Activated CD4-positive, alpha-beta memory T cell treated with anti-CD3 and anti-CD28 coated beads, Interleukin-2, amount 10 ng/mL, durations not matched to agents 7 days and 5 days (primary cell): ENCODE measurements at places on chromosomes 7 and 10.
A peak's percentile ranks its signal among the peaks of the same experiment; 100 is the strongest.

- DNase-seq = peak; percentile 67
Observed at GRCh38 chr7:111752022-111752582, 189.8 kb upstream of the IMMP2L start.

DNA sequence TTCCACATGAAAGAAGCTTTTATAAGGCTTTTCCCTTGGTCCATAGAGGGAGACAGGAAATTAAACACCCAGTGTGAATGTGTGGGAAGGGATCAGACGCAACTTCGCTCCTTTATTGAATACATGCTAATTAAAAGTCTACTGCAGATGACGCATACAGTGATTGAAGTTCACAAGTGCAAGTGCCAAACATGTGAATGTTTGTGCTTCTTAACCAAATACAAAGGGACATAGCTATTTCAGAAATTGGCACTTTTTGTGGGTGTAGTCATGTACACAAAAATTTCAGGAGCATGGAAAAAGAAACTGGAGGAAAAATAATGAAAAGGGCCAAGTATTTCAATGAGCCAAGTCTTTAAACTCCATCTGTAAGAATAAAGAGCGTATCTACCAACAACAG is 283.7 kb downstream of the SKAP2 start:
- no peak for DNase-seq

DNA sequence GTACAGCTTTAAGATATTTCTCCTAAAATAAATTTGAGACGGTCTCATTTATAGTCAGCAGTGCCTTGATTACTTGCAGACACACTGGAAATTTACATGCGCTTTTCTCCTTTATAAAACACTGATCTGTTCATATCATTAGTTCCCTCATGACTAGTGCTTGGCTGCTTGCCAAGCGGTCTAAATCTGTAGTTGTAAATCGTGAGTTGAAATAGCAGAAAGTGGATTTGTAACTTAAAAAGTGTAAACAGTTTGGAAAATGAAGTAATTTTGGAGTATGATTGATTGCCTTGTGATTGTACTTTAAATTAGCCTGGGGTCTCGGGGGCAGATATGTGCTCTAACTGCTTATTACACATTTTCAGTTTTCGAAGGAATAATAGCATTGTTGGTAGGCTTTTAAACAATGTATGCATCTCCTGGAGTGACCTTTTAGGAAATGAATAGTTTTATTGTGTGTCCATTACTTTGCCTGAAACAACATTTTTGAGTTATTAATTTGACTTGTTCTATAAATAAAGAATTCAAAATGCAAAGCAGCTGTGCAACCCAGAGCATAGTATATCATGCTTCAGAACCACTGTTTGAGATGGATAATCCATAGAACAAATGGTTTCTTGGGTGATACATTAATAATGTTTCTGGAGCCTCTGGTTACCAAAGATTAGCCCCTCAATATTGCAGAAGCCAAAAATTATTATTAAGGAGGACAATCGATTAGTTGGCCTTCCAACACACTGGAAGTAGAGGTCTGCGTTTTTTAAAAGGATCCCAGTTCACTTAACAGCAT is 73.3 kb downstream of the ARID5B start:
- no peak for DNase-seq

GRCh38 chr7:89002981-89003956 is 207.7 kb upstream of the TEX47 start:
- DNase-seq = no peak

DNA sequence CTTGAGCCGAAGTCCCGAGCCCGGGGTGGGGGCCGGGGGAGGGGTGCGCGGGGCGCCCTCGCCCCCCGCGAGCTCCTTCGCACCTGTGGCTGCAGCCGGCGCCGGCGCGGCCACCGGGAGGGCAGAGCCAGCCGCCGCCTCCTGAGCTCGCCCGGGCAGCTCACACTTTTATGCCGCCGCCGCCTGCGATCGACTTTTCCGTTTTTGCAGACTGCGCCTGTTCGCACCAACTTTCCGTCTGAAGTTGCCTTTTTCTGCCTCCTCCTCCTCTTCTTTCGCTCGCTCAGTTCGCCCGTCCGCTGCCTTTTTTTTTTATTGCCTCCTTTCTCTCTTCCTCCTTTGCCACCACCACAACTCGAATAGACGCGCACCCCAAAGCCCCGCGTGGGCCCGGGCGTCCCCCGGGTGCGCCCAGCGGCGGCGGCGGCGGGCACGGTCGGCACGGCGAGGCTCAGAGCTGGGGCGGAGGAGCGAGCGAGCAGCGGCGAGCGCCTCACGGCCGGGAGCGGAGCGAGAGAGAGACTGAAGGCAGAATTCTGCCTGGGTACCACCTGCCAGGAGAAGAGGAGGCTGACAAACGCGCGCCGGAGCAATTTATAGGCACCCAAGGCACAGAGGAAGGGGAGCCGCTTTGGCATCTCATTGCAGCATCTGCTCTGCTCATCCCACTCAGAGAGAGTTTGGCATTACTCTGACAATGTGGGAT is at the start of gene C1QL3:
TSS of gene C1QL3 (minus strand) at position 569 of the 706 bp plus-strand sequence. CDS start 814 bp downstream, outside the sequence.
- DNase-seq = peak; percentile 52

GRCh38 chr10:69075431-69075830 is 12.5 kb upstream of the SRGN start:
- DNase-seq = no peak

DNA sequence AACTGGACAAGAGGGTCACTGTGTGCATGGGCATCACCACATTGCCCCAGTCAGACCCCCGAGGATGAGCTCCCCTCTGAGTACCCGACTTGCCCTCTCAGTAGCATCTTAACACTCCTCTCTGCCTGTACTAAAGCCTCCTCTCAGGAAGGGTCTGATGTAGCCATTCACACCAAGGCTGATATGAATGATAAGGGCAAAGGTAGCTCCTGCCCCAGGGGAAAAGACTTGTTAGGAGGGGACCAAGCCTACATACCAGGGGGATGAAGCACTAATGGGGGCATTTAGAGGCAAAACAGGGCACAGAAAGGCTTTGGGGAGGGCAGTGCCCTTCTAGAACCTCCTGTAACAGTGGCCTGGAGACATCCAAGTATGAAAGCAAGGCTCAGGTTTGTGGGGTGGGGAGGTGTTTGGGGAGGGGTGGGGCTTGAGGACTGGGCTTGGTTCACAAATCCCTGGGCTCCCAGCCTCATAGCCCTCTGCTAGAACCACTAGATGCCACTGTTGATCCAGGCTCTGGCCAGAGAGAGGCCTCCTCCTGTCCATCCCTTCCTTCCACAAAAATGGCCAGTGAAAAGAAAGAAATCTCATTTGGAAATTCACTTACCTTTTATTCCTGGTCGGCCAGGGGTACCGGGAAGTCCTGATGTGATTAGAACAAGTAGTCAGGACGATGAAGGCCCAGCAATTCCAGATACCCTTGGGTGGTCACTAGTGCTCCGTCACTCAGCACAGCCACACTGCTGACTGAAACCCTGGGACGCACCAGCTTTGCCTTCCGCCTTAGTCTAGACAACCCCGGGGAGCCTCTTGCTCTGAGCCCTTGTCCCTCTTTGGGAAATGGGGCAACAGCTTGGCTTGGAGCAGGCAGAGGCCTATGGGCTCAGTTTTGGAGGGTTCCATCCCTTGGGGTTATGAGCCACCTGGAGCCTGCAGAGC is 40.3 kb downstream of the COL17A1 start:
- peak; percentile 16 for DNase-seq

DNA sequence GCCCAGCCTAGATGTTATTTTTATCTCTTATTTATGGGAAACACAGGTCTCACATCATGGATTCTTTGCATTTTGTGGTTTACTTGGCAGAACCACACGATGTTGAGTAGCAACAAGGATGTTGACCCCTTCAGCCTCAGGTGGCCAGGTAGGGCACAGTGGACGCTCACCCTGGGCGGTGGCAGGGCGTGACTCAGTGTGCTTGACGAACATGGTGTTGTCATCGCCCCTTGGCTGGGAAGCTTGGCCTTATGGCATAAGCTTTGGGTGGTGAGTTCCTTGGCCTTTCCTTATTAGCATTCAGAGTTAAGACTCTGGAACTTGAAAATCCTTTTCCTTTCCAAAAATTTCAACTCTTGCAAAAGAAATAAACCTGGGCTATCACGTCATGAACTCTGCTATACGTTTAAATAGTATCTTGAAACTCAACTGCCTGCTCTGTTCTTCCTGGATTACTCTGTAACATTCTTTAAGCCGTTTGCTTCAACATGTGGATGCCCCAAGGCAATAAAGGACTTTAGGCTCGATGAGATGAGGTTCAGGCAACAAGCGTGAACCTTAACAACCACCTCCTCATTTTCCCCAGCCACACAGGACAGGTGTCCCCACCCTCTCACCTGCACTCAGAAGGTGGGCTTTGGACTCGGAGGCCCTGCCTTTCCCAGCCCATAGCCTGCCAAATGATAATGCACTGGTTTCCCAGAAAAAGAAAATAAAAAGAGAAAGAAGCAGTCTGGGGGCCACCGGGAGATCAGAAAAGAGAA is 22.5 kb upstream of the ECHDC3 start:
- DNase-seq = no peak

DNA sequence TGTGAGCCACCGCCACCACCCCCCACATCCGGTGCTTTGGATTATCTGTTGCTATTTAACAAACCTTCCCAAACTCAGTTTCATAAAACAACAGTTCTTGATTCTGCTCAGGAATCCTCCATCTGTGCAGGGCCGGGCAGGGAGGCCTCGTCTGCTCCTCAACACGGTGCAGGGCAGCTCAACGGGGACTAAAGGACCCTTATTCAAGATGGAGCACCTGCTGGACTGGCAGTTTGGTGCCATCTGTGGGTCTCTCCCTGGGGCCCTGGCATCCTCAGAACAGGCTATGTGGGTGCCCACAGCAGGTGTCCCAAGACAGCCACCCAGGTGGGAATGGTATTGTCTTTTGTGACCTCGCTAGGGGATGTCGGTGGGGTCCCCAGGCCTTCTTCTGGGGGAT is 31.0 kb upstream of the ELFN1 start:
- DNase-seq = no peak

GRCh38 chr7:40833888-40834234 is 699.1 kb downstream of the SUGCT start:
- DNase-seq = no peak

GRCh38 chr10:31820096-31820495 is 108.5 kb downstream of the ARHGAP12 start:
- DNase-seq = no peak

DNA sequence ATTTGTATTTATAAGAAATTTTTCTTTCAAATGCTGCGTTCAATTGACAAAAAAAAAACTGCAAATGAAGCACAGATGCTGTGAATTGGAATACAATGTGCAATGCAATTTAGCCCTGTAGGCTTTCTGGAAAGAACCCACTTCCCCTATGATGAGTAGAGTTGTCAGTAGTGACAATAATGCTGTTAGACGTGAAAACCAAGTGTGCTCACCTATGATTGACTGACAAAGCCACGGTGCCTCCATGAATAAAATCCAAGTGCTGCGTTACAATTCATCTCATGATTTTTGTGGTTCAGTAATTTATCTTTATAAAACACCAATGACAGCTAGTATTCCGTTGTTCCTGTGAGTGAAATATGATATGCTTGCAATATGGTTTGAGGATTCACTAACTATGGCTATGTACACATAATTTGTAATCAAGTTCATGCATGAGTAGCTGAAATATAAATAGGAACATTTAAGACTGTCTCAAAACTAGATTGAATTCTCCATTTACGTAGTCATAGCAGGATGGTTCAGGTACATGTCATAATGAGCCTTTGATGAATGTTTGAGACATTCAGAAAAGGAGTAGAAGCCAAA is 1160.3 kb downstream of the CNTNAP2 start:
- no peak for DNase-seq

DNA sequence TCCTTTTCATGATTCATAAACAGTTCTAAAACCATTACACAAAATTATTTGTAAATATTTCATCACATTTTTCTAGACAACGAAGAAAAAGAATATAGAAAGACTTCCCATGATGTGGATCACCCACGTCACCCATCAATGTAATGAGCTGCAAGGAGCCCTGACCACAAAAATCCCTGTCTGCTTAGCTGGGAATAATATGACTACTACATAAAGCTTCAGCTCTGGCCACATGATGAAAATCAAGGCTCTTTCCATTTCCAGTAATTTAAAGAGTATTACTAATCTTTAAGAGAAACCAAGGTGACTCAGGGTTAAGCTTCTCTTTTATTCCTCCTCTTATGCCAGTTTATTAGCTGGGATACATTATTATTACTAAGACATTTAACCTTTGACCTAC is 180.8 kb upstream of the CACNA2D1 start:
- DNase-seq = no peak

DNA sequence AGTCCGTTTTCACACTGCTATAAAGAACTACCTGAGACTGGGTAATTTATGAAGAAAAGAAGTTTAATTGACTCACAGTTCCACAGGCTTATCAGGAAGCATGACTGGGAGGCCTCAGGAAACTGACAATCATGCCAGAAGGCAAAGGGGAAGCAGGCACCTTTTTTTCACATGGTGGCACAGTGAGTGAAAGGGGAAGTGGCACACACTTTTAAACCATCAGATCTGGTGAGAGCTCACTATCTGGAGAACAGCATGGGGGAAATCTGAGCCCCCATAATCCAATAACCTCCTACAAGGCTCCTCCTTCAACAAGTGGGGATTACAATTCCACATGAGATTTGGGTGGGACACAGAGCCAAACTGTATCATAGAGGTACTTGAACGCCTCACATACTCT is 30.0 kb downstream of the AGR3 start:
- no peak for DNase-seq

- DNase-seq = no peak
Observed at GRCh38 chr7:42692621-42693020, 219.2 kb downstream of the C7orf25 start.

DNA sequence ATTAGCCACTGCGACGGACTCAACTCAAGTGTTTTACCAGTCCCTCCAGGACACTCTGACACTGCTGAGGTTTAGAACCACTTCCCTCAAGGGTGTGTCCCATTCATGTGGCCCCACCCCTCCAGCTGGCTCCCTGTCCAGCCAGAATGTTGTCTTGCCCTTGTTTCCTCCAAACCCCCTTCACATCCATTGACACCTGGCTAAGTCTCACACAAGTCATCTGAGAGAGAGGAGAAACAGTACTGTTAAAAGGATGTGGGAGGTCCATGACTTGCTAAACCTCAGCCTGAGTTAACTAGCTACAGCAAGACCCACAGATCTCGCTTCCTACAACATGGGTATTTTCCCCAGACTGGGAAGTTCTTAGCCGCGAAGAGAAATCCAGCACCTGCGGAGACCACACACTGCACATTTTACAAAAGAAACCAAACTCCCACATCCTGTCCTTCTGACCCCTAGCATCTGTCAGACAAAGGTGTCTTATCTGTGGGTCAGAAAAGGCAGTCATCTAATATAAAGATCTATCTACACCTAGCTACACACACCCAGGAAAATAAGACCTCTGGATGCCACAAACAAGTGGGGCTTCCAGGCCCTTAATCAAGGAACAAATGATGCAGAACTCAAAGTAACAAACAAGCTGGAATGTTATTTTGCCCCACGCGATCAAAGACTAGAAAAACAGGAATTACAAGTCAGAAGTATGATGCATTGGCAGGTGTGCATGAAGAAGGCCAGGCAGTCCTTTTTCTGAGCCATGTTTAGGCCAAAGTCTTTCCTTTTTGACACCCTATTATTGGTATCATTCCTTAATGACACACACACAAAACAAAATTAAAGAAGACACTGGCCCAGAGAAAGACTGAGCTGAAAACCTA is 13.9 kb downstream of the OSBPL3 start:
- DNase-seq = peak; percentile 61
